ENCODE measurements at places on chromosomes 2 and 18. TPM values are rescaled to one million over a fixed set of nuclear protein-coding genes. Genes with fewer than 3 reads are reported as not detected.

DNA sequence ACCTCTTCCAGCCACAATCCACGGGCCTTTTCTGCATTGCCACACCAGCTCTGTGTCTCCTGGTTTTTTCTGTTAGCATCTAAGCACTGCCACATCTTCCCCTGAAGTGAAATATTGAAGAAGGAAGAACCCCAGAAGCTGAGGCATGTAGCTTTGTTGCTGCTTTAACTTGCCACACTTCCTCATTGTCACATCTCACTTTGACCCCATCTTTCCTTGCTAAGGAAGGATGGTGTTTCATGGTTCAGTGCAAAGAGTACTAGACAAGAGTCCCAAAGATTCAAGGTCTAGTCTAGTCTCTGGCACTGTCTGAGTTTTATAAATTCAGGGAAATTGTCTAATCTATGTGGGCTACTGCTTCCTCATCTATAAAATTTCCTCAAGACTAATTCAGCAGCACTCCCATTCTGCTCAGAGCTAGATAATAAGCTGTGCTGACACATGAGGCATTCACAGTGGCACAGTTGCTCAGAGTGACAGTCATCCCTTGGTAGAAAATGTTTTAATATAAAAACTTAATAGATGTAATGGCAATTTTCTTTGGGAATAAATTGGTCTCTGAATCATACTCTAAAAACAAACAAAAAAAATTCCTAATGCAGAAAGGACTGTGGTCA, 483.0 kb upstream of the ID2 start:
- peaks cover 15% of the 10 kb centered on the region for H3K4me1 ChIP-seq
- H3K27ac ChIP-seq: no peak overlapping the region
- no peaks in the 10 kb centered on the region for H3K27me3 ChIP-seq
- no peak for DNase-seq
- H3K4me3 ChIP-seq: no peak overlapping the region
- H3K36me3 ChIP-seq: no peaks in the 10 kb centered on the region

Gene GGCX
- total RNA-seq: 47.0 TPM

Gene BUB1
- 48.2 TPM for total RNA-seq

Gene GKN1
- not detected for total RNA-seq
